ENCODE measurements at places on chromosomes 6 and 20.

- no peak for DNase-seq
Measured at GRCh38 chr20:7748624-7749023, 191.6 kb downstream of the HAO1 start.

GRCh38 chr20:39358052-39358451 lies 395.9 kb downstream of the DHX35 start:
- no peak for DNase-seq

DNA sequence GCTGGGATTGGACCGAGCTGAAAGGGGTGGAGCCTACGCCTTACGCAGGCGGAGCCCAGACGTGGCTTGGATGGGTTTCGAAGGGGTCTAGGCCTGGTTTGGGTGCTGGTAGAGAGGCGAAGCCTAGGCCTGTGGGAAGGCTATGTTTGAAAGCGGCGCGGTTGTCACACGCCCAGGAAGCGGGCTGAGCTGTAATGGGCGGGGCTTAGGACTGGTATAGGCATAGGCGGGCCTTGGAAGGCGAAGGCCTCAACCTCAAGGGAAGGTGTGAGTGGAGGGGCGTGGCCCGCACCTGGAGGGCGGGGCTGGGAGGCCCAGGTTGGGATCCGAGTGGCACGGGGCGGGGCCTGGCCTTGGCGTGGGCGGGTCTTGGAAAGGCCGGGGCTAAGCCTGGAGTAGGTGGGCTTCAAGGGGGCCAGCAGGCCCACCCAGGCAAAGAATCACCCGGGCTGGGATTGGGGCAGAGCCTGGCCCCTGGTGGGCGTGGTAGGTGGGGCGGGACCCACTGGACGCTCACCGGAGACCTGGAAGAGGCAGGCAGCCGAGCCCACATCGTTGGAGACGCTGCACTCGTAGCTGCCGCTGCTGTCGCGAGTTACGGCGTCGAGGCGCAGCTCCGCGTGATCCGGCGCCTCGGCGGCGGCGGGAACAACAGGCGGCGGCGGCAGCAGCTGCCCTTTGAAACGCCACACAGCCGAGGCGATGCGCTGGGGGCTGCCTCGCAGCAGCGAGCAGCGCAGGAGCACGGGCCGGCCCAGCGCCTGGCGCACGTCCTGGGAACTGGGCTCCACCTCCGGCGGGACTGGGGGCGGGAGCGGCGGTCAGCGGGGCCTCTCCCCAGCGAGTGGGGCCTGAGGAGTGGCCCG lies 49.0 kb downstream of the MDGA1 start:
- peak; percentile 45 for DNase-seq

- DNase-seq = no peak
Measured at GRCh38 chr20:22862671-22863230, 172.4 kb upstream of the SSTR4 start.

GRCh38 chr20:37777012-37777950 lies 83.5 kb downstream of the CTNNBL1 start:
- no peak for DNase-seq

DNA sequence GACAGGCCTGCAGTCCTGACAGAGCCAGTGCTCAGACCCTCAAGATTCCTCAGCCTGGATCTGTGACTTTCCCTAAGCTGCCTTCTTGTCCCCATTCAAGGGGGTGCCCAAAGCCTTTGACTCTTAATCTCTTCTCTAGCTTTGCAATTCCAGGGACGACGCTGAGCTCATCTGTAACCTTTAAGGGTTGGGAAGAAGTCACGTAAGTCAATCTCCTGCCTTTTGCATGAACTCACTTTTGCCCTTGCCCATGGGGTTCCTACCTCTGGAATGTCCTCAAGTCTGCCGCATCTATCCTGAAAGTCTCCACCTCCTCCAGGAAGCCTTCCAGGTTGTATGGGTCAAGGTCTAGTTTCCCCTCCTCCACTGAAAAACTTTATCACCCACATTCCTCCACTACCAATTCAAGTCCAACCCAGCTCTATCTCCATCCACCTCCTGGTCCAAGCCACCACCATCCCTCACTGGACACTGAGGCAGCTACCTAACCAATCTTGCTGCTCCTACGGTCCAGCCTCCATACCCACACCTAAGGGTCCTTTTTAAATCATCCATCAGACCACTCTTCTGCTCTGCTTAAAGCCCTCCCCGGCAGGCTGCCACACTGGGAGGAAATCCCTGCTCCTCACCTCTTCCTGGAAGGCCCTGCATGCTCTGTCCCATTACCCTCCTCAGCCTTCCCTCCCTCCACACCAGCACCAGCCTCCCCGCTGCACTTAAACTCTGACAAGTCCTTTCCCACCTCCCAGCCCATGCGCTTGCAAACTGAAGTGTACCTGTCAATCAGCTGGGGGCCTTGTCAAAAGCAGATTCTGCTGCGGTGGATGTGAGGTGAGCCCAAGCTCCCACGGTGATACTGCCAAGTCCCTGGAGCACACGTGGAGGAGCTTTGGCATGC lies 29.7 kb downstream of the PREX1 start:
- DNase-seq = no peak

GRCh38 chr20:10649080-10649796 lies 24.6 kb downstream of the JAG1 start:
- DNase-seq = no peak

DNA sequence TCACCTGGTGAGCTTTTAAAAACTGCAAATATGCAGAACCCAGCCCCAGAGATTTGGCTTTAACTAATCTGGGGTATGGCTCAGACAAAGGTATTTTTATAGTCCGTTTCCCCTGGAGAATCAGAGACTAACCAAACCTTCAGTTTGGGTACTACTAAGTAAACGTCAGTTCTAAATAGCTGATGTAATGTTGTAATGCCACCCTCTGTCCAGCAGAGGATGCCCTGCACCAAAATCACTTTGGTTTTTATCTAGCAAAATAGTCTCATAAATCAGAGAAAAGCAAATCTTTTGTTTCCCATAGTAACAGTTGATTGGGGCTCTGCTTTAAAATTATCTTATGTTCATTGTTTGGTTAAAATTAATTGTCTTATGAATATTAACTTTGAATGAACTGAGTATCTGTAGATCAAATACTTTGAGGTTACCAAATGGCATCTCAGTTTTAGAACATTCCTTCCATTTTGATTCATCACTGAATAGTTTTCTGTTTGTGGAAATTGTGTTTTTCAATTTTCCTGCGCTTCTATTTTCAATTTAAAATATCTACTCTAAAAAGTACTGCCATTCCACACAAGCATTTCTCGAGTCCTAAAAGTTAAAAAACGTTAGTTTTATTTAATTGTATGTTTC lies 278.3 kb upstream of the PLCB4 start:
- no peak for DNase-seq

DNA sequence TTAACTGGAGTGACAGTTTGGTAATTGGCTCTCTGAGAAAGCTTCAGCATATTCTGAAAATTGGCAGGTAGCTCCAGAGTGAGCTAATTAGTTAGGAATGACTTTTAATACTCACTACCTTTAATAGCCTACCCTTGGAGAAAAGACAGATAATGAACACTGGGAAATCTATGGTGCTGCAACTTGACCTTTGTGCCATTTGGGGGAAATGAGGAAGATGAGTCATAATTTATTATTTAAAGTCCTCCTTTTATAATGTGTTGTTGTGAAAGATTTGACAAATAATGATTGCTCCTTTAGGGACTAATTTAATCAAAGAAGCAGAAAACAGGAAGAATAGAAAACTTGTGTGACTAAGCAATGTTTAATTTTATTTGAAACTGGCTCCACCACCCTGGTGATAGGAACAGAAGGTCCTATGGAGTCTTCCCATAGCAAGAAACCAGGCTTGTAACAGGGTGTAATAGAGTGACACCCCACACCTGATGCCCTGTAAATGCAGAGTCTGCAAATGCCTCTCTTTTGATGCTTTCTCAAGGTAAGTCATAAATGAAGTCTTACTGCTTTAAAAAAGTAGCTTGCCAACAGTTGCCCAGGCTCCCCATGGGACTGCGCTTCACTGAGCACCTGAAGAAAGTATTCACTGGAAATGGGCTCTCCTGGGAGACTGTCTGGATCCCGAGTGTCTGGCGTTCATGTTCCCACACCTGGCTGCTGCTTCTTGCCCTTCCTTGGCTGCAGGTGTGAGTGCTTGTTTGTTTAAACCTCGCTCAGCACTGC lies 134.4 kb downstream of the LRRC1 start:
- DNase-seq = no peak

GRCh38 chr20:3080939-3081388 lies 3.6 kb downstream of the AVP start:
- no peak for DNase-seq

- DNase-seq = no peak
Measured at GRCh38 chr20:60107621-60108390, 149.6 kb downstream of the CDH26 start.

DNA sequence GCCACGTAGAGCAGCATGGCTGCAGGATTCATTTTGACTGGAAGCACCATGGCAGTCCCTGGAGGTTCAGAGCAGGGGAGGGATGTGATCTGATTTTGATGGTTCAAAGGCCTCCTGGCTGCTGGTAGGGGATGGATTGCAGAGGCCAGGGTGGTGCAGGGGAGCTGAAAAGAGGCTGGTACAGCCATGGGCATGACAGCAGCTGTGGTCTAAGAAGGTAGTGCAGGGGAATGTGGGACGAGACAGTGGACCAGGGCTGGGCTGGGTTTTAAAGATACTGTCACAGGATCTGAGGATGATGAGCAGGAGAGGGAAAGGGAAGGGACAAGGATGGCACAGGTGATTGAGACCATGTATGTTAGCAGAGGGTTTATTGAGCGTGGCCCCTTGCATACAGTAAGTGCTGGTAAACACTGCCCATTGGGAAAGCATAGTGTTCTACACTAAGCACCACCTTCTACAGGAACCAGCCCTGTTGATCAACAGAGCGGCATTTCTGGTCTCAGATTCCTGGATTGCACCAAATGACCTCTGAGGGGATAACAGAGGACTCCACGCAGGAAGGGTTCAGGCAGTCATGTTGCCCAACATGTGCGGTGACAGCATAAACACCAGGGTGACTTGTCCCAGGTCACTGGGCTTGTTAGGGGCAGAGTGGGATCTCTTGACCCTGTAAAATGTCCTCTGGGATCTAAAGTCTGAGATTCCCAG lies 14.5 kb upstream of the SIRPA start:
- DNase-seq = no peak

DNA sequence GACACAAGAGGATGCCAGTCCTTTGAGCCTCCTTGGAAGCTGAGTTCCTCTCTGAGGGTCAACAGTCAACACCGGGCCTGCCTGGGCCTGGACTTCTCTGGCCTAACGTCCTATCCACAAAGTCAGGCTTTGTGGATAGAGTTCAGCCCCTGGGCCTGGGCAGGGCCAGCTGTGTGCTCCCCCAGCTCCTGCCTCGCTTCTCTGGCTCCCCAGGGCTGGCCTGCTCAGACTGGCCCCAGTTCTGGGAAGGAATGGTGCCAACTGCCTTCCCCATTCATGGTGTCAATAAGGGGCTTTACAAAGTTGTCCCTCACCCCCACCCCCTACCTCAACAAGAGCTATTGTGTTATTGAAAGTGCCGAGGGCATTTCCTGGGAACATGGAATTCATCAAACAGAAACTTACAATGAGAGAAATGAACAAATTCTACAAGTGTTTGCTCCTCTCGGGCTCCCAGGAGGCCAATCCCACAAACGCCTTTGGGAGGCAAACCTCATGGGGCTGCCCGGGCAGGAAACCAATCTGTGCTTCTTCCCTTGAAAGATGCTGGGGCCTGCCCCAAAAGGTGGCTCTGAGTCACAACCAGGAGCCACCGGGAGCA lies 26.5 kb upstream of the PPP1R14C start:
- DNase-seq = no peak

GRCh38 chr6:151021896-151022295 lies 156.4 kb downstream of the MTHFD1L start:
- DNase-seq = no peak

GRCh38 chr20:53656293-53657202 lies 62.9 kb upstream of the ZNF217 start:
- no peak for DNase-seq

- DNase-seq = no peak
Measured at GRCh38 chr20:46807998-46808397, 86.6 kb upstream of the EYA2 start.

GRCh38 chr20:24165301-24166122 lies 176.9 kb upstream of the GGTLC1 start:
- DNase-seq = no peak

GRCh38 chr6:20404641-20405032 lies 3.0 kb downstream of the E2F3 start:
- DNase-seq = peak; percentile 77

GRCh38 chr6:137875606-137876005 lies 8.5 kb downstream of the TNFAIP3 start:
- peak; percentile 27 for DNase-seq

DNA sequence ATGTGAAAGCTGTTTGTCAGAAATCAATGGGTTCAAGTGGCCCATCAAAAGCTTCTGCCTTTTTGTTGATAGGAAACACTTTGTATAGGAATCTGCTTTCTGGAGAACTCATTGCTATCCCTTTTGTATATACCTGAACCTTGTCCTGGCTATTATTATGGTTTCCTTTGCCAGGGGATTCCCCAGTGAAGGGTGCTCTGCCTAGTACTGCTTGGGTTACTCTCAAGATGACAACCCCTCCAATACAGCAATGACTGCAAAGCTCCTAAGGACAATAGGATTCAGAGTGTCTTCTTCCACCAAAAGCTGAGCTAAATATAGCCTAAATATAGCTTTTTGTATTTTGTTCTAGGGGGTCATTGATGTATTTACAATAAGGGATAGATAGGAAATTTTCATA lies 54.0 kb upstream of the PTPRK start:
- no peak for DNase-seq

DNA sequence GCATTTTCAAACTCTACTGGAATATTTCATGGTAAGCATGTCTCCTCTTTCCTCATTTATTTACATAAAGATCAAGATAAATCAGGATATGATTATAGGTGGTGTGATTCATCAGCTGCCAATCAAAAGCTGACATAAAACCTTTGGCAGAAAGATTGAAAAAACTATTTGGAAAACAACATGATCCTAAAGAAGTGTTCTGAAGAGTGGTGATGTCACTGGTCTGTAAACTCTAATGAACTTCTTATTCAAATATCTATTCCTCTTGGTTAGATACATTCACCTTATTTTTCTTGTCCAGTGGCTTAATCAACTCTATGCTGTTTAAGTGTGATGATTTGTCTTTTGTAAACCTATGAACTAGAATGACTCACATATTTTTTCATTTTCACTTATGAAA lies 535.5 kb upstream of the CITED2 start:
- no peak for DNase-seq

DNA sequence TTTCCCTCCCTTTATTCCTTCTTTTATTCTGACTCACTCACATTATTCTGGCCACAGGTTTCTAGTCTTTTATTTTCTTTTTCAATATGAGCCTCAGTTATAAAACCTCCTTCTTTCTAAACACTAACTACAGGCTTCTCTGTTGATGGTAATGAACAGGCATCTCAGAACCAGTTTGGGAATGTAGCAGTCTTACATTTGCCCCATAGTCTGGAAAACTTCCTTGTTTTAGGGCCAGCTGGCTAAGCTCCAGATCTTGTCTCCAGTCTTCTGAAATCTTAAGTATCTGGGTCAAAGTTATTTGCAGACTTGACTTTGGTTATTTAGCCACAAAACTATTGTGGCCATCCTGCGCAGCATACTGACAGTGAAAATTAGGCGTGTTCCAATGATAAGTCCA lies 97.0 kb upstream of the MAN1A1 start:
- no peak for DNase-seq
